ENCODE measurements at places on chromosomes 11 and 22. TPM values are rescaled to one million over a fixed set of nuclear protein-coding genes. Genes with fewer than 3 reads are reported as not detected.

TST gene
- polyA plus RNA-seq, result 47.9 TPM

HIC2 gene
- polyA plus RNA-seq, result 10.8 TPM

OR6A2 gene
- 0.03 TPM for polyA plus RNA-seq

POU2AF2 gene
- not detected for polyA plus RNA-seq

DEUP1 gene
- polyA plus RNA-seq, result 1.2 TPM

KCNK4 gene
- polyA plus RNA-seq, result 0.09 TPM

OR6T1 gene
- polyA plus RNA-seq, result not detected

TH gene
- 2.4 TPM for polyA plus RNA-seq

HEPHL1 gene
- 0.30 TPM for polyA plus RNA-seq

MMP8 gene
- polyA plus RNA-seq, result 0.07 TPM

GSTT2 gene
- 0.60 TPM for polyA plus RNA-seq

GRCh38 chr11:132605825-132606570 lies 926.3 kb downstream of the OPCML start:
- DNase-seq, result no peak

DNA sequence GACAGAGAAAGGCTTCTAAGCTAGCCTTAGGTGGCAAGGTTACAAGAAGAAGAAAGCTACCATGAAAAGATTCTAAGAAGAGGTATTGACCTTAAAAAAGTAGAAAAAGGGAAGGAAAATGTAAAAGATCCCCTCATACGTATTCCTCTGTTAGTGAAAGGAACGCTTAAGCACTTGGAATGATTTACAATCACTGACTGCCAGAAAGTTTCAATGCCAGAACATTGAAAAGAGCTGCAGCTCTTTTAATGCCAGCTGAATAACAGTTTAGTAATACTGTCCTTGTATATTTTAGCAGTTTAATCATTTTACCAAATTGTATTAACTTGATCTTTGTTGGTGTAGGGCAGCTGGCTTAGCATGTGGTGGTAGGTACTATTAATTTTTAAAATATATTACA lies 650.7 kb downstream of the FAM181B start:
- no peak for DNase-seq

GRCh38 chr22:48057116-48057835 lies 1294.8 kb downstream of the TBC1D22A start:
- no peak for DNase-seq

DNA sequence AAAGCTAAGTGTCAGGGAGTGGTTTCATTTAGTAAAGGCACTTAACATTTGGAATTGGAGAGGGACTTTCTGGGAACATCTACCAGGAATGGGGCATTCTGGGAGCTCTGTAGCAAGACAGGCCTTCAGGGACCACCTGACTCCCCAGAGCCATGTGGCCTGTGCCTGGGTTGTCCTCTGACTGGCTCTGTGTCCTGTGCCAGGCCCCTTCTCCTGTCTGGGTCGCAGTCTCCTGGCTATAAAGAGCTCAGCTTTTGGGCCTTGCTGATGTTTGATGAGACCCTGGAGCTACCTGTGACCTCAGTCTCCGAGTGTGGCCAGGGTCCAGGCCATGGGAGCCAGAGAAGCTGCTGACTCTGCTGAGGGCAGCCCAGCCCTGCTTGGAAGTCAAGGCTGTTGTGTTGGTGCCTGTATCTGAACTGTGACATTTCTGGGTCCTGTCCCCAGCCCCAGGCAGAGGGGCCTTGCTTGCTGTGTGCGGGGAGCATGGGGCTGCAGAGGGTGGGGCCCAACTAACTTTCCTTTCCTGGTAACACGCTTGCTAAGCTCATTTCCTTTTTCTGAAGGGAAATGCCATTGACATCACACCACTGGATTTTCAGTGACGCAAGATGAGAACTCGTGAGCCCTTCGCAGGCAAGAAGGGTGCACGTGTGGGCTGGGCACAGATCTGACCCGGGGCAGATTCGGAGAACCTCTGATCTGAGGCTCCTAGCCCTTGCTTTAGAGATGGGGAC lies 41.3 kb downstream of the LRRC32 start:
- DNase-seq, result no peak

DNA sequence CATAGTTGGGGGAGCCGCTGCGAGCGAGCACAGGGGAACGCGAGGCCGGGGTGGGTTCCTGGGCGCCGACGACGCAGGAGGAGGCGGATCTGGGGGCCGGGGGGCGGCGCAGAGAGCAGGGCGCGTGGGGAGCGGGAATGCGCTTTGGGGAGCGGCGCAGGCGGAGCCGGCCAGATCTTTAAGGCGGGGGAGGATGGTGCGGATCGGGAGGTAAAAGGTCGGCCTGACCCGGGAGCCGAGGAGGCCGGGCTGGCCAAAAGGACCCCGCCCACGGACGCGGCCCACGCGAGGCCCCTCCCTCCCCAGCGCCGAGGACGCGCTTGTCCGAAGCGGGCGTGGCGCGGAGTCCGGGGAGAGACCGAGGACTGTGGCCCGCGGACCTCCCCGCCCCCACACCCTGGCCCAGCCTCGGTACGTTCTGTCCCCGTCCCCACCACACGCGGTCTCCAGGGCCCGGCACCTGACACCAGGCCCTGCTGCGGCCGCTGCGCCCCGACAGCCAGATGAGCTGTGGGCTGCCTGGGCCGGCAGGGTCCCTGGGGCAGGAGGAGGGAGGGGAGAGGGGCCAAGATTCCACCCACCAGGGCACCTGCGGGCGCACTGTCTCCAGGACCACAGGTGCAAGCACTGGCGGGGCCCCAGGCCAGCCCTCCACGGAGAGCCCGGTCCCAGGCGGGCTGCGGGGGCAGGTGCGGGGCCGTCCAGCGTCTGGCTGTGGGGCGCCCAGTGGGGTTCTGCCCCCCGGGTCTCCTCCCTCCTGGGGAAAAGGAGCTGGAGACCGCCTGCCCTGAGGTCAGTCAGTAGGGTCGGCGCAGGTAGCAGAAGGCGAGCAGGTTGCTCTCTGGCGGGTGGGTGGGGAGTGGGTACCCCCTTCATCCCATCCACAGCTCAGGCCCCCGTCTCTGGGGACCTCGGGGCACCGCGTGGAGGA lies 10.9 kb downstream of the PIM3 start:
- DNase-seq, result no peak

GRCh38 chr11:31106326-31106725 lies 263.2 kb downstream of the DCDC1 start:
- no peak for DNase-seq

DNA sequence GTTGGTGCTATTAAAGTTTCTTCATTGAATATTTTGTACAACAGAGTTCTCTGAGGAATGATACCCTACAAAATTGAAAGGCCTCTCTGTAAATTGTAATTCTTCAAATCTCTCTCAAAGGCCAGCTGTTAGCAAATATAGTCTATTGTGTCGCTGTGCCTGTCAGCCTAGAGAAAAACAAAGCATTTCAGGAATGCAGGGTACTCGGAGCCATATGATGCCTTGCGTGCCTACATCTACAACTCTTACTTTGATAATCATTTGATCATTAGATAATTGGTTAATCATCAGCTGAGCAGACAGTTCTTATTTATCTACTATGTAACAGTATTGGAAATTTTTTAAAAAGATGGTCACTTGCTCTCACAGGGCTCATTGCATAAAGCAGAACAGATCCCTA lies 67.3 kb downstream of the RNF169 start:
- DNase-seq, result no peak

DNA sequence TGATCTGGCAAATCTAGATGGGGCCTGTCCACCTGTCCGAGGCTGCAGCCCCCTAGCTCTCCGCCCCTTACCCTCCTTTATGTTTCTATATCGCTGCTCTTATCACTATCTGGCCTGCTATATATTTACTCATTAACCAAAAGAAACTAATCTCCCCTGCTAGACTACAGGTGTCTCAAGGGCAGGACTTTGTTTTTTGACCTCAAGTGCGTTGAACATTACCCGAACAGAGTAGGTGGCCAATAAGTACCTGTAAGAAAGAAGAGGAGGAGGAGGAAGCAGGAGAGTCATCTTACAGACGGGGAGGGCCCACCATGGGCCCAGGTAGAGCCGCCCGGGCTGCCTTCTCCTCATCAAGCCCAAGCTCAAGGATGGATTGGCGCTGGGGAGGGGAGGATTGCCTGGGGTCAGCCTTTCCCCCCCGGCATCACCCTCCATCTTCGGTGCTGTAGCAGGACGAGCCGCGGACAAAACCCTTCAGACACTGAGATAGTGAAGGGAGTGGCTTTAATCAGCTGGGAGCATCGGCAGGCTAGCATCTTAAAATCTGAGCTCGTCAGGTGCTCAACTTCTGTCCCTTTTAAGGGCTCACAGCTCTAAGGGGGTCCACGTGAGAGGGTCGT lies 1.2 kb upstream of the P2RY6 start:
- DNase-seq, result no peak

GRCh38 chr11:72069787-72070251 lies 10.5 kb downstream of the NUMA1 start:
- no peak for DNase-seq

GRCh38 chr11:61787928-61788491 lies 4.4 kb downstream of the TMEM258 start:
- no peak for DNase-seq

DNA sequence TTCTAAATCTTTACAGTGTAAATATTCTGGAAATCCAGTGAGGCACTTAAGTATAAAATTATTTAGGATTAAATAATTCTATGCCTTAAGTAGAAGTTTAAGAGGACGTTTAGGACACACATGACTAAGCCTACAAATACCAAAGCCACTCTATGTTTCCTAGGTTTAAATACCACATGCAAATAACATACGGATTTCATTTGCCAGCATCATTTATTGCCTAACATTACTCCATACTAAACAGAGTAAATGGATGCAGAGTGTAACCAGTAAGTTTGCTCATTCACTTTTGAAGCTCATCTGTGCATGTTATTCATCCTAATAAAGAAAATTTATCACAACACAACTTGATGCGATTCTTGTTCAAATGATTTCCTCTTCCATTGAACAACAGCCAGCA lies 4.1 kb downstream of the BDNF start:
- no peak for DNase-seq

DNA sequence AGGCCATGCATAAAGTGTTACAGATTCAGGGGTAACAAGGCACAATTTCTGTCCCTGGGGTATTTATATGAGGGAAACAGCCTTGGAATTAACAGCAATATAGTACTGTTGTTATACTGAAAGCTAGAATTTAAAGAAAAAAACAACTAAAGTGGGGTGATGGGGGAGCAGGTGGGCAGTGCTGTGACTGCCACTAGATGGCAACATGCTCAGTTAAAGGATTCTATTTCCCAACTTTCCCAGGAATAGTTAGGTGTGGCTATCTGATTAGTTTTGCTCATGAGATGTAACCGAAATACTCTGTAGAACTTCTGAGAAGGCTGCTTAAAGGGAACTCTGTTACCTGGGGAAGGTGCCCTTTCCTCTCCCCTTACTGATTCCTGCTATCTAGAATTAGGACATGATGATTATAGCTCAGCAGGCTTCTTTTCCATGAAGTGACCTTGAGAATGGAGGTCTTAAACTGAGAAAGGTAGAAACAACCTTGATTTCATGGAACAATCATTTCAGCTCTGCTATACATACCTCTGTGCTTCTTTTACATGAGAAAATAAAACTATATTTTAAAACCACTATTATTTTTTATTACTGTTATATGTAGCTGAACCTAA lies 102.6 kb downstream of the RELT start:
- DNase-seq, result no peak

GRCh38 chr11:92276773-92277172 lies 52.2 kb downstream of the FAT3 start:
- no peak for DNase-seq

GRCh38 chr11:75248924-75249256 lies 8.3 kb downstream of the TPBGL start:
- DNase-seq, result no peak

GRCh38 chr22:42830161-42830560 lies 26.9 kb downstream of the ARFGAP3 start:
- DNase-seq, result no peak

GRCh38 chr22:40747361-40747760 lies 68.1 kb downstream of the MCHR1 start:
- no peak for DNase-seq

GRCh38 chr11:93591247-93591898 lies 48.2 kb upstream of the SMCO4 start:
- no peak for DNase-seq

GRCh38 chr22:44438056-44438455 lies 60.0 kb downstream of the RTL6 start:
- no peak for DNase-seq

DNA sequence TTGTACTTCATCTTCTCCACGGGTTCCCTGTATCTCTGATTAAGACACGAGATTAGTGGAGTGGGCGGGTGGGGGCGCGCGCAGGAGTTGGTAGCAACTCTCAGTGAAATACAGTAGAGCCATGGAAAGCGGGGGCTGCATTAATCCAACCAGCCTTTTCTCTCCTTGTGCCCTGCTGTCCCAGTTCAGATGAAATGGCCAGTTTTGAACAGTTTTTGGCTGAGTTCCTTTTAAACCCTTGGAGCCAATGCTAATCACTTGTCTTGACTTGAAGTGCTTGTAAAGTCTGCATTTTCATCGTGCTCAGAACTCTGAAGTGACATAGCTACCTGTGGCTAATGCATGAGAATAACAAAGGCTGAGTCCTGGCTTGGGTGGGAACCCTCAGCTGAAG lies 734 bp upstream of the TMEM123 start:
- DNase-seq, result no peak

DNA sequence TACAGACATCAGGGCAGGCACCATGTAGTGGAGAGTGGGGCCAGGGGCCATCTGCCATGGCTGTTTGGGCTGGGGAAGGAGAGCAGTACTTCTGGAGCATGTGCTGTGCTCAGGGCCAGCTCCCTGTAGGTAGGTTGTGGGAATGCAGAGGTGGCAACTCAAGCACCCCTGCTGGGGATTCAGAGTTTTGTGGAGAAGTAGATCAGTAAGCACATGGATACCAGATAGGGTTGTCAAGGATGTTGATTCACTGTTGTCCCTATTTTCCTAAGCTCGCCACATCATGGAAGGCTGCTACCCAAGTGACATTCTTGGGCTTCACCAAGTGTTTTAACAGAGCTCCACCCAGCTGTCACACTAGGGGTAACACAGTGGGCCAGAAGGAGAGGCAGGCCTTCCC lies 67.2 kb downstream of the BMAL1 start:
- no peak for DNase-seq

GRCh38 chr11:90373971-90374370 lies 151.1 kb upstream of the CHORDC1 start:
- no peak for DNase-seq

DNA sequence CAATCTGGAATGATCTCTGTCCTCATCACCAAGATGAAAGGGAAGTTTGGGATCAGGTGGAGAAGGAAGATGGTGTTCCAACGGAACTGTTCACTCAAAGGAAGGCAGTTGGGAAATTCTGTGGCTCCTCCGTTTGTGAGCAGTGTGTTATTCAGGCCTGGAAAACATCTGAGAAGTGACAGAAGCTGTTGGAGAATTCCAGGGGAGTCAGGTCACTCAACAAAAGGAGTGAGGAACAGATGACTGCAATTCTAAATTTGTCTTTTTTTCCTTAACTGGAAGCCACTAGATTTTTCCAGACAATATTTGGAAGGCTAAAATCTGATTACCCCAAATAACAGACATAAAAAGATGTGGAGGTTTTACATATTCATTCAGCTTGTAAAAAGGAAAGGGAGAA lies 107.8 kb downstream of the CD44 start:
- DNase-seq, result no peak
